ENCODE measurements at places on chromosomes 1 and 21.

DNA sequence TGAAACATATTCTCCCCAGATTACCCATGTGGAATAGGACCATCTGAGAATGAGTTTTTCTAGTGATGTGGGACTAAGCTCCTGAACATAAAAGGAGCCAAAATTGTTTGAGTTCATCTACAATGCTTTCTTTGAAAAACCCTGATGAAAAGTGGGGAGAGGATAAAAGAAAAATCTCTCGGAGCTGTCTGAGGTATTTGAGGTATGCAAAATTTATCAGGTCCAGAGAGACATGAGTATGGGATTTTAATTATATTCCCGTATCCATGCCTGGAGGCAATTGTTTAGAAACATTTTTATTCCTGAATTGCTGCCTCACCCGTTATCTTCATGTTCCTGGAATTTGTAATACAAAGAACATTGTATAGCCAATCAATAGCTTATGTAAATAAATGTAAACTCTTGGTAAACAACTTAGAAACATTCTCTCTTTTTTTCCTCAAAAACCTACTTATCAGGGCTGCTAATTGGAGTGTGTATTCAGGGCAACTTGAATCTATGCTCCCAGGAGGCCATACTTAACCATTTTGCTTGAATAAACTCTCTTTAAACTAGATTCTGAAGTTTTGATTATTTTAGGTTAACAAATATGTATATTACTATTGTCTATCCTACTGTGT lies 109.3 kb upstream of the OLFM3 start:
- no peak for DNase-seq

GRCh38 chr1:152442765-152443164 lies 28.7 kb upstream of the CRNN start:
- no peak for DNase-seq

- DNase-seq: no peak
Measured at GRCh38 chr21:43934116-43934515, 69.1 kb downstream of the AGPAT3 start.

GRCh38 chr1:24086466-24086865 lies 25.5 kb downstream of the MYOM3 start:
- DNase-seq: no peak

- DNase-seq: no peak
Measured at GRCh38 chr1:179104611-179105250, 22.9 kb downstream of the TOR3A start.

GRCh38 chr1:12565094-12565965 lies 52.7 kb downstream of the DHRS3 start:
- no peak for DNase-seq

DNA sequence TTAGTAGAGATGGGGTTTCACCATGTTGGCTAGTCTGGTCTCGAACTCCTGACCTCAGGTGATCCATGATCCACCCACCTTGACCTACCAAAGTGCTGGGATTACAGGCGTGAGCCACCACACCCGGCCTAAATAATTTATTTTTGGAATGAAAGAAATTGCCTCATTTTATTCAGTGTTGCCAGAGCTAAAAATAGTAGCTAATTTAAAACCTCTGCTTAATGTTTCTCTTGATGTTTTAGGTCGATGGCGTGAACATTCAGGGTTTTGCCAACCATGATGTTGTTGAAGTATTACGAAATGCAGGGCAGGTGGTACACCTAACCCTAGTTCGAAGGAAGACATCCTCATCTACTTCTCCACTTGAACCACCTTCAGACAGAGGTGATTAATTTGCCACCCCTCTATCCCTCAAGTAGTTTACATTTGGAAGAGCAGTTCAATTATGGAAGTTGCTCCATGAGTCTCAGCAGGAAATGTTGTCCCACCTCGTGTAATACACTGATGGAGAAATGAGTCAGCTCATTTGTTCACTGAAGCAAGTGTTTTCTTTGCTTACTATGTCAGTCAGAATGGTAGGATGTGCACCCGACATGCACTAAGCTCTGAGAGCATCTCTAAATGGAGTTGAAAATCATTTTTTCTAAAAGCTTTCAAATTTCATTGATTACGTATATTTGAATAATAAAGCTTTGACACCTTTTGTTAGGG lies 54.9 kb downstream of the PATJ start:
- DNase-seq: no peak

DNA sequence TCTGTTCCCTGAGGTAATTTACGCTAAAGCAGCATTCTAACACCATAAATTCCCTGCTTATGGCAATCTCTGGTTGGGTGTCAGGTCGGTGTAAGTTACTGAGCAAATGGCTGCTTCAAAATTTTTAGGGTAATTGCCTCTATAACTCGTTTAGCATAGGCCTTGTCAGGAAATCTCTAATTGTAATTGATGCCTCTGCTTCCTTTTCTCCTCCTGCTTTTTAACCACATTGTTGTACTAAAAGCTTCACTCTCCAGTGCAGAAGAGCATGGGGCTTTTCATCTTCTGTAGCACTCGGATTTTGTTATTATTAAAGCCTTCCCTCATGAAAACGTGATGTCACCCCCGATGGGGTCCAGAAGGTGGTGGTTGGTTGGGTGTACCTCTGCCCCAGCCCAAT lies 141.6 kb upstream of the NBPF11 start:
- no peak for DNase-seq

- DNase-seq: peak; percentile 81
Measured at GRCh38 chr1:167066333-167067122, 23.6 kb downstream of the GPA33 start.

DNA sequence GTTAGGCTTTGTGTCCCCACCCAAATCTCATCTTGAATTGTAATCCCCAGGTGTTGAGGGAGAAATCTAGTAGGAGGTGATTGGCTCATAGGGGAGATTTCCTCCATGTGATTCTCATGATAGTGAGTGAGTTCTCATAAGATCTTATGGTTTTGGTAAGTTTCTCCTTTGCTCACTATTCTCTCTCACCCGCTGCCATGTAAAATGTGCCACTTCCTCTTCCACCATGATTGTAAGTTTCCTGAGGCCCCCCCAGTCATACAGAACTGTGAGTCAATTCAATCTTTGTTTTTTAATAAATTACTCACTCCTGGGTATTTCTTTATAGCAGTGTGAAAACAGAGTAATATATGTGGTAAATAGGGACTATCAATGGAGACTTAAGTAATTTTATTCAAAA lies 434.5 kb upstream of the OLFM3 start:
- no peak for DNase-seq

GRCh38 chr1:103561643-103562395 lies 9.6 kb upstream of the AMY2B start:
- DNase-seq: no peak

DNA sequence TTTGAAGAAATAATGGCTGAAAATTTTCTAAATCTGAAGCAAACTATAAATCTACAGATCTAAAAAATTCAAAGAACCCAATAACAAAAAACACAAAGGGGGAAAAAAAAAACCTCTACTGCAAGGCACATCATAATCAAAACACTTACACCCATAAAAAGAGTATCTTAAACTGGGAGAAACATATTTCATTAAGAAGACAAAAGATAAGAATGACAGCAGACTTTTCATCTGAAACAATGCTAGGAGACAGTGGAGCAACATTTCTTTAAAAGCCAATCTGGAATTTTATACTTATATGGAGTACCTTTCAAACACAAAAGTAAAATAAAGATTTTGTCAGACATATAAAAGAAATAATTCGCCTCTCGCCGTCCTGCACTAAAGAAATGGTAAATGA lies 49.1 kb downstream of the COP1 start:
- no peak for DNase-seq

DNA sequence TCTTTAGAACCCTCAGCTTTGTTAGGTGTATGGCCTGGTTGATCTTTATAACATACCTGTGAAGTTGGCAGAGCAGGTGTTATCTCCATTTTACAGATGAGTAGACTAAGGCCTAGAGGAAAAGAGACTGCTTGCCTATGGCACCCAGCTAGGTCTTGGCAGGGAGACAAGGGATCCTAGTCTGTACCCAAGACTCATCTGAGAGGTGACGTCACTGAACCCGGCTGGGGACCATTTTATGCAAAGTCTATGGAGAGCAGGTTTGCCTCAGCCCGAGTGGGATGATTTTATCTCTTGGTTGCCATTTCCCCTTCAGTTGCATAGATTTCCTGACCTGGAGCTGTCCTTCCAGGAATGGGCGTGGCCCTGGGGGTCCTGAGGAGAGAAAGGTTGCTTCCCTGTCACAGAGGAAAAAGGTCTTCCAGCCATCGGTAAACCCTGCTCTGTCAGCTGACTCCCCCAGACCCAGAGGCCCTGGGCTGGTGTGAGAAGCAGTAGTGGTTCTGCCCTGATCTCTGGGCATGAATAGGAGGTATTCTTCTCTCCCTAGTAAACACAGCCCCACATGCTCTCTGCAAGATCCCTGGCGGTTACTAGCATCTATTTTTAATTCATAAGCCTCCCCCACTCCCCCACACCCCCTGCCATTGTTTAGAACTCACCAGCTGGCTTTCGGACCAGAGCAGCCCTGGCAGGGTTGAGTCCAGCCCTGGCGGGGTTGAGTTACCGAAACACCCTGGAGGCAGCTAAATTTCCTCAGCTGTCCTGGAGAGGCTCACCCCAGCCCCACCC lies 19.6 kb downstream of the TMCC2 start:
- DNase-seq: no peak

DNA sequence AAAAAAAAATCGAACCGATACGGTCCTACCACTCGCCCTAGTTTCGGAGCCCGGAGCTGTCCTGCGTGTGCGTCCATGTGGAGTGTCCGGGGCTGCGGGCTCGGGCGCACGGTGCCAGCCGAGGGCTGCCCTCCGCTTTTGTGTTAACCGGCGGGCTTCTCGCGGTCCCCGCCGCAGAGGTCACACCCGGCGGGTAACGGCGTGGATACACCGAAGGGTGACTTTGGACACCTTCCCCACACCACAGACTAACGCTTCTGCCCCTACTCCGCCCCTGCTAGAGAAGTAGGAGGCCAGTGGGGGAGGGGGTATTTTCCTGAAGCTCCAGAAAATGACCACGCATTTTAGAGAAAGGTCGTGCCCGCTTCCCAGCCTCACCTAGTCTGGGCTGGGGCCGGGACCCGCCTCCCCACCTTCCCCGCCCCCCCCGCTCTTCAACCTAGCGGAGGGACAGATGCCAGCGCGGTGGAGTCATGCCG lies 609 bp upstream of the ATF3 start:
- no peak for DNase-seq

DNA sequence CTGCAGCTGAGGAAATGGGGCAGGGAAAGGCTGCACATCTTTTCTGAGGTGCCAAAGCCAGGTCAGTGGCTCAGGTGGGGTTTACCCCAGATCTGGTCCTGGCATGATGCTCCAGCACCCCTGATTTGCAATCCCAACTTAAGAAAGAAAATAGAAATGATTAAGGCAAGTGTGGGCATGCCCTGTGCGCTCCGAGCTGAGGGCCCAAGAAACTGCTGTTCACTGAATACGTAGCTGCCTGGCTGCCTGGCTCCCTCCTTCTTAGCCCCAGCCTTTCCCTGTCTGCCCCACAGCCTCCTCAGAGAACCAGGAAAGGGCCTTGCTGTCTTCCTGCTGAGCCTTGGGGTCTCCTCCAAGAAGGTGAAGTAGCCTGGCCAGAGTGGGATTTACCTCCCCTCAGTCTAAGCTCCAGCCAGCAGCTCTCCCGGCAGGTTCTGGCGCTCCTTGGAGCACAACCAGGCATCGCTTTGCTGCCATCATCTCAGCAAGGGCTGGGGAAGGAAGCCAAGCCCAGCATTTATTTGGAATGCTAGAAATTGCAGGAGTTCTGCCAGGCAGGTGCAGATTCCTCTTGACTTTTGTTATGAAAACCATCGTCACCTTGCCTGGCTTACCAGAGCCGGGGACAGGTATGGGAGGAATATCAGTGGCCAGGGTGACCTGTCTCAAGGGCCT lies 51.3 kb upstream of the SELENON start:
- DNase-seq: no peak

- DNase-seq: no peak
Measured at GRCh38 chr1:213082420-213083111, 31.5 kb downstream of the RPS6KC1 start.

DNA sequence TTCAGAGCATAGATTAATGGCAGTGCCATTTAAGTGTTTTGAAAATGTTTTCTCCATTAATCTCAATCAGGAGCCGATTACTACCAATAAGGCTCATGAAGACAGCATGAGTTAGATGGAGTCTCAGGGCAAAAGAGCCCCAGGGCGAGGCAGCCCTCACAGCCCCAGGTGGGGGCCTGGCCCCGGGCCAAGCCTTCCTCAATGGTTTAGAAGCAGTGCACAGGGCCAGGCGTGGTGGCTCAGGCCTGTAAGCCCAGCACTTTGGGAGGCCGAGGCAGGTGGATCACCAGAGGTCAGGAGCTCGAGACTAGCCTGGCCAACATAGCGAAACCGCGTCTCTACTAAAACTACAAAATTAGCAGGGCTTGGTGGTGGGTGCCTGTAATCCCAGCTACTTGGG lies 348.1 kb upstream of the VAMP3 start:
- DNase-seq: no peak

DNA sequence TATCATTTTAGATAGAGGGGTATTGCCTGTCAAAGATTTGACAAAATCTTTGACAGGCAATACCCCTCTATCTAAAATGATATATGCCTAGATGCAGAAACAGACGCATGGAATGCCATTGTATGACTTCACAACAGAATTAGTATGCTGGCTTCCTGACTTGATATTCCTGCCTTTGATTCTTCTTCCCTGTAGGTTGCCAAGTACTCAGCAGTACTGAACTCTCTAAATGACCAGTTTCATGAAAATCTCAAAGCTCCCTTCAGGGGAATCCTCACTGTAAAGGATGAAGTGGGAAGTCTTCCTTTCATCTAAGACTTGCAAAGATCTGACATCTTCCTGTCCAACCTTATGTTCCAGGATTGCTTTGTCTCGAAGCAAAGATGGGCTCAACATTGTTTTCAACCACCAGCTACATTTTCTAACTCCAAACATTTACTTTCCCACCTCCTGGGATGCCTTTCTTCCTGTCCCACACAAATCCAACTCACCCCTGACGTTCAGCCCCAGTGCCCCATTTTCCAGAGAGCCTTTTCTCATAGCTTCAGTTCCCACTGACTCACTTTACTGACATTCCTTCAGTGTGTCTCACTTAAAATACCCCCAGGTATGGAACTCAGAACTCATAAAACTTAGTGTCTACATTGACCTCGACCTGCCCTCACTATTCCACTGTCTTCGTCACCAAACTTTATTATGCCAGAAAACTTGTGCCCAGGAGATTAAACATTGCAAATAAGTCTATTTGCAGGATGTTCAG lies 67.3 kb upstream of the KCNJ6 start:
- no peak for DNase-seq

DNA sequence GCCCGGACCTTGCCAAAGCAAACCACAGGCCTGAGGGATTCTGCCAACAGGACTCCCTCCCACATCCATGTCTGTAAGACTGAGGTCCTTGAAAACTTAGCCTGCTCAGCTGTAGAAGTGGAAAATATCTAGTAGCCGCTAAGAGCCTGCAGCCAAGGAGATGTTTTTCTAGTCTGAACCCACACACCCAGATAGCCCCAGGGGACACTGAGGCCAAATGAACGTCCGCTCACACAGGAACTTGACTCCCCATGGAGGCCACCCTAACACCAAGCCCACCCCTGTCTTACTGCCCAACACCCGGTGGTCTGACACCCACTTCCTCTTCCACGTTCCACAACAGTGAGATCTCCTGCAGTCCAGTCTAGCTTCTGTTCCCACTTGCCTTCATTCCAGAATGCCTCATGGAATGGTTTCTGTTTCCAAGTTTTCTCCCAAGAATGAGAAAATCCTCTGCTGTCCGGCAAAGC lies 174.8 kb downstream of the PLPP3 start:
- DNase-seq: no peak
